ENCODE measurements at places on chromosomes 7 and 10.

DNA sequence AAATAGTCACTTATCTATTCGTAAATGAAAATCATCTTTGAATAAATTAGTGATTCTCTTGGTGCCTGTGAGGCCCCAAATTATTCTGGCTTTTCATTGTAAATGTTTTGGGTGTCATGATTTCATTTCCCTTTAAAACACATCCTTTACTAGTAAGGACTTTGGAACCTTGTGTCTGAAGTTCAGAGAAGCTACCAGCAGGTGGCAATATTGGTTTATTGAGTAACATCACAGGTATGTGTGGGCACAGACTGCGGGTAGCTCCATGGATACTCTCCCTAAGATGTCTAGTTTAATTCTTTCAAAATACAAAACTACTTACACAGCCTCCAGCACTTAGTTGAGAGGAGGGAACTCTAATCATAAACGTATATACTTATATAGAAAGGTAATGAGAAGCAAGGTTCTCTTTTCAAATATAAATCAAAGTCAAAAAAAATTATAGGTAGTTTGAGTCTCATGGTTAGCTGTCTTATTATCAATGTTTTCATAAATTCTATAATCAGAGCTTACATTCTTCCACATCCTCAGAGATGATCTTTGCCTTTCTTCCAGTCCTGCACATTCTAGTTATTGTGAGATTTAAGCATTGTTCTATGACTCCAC lies 449.6 kb downstream of the GRM8 start:
- DNase-seq, result peak; percentile 44

GRCh38 chr10:86945361-86946212 lies 11.8 kb downstream of the MMRN2 start:
- no peak for DNase-seq

GRCh38 chr7:85224171-85224570 lies 37.3 kb upstream of the SEMA3D start:
- DNase-seq, result no peak

- no peak for DNase-seq
Measured at GRCh38 chr7:35035511-35035961, 1.7 kb downstream of the DPY19L1 start.

DNA sequence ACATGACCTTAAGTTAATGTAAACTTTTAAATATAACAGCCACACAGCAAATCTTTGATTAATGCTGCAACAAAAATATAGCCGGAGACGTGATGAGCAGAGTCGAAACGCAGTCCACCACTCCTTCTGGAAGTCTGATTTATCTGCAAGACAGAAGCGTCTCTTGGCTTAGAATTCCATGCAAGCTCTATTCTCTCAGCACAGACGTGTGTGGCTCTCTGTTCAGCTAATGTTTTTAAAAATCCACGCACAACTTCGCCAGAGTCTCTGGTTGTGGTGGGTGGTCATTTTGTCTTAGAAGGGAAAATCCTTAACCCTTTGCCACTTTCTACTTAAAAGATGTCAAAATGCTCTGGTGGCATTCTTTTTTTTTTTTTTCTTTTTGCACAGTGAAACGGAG lies 438.0 kb upstream of the MGMT start:
- DNase-seq, result no peak

GRCh38 chr7:154804449-154804848 lies 198.5 kb downstream of the PAXIP1 start:
- DNase-seq, result no peak

- no peak for DNase-seq
Measured at GRCh38 chr10:124652701-124653100, 91.5 kb downstream of the FAM53B start.

DNA sequence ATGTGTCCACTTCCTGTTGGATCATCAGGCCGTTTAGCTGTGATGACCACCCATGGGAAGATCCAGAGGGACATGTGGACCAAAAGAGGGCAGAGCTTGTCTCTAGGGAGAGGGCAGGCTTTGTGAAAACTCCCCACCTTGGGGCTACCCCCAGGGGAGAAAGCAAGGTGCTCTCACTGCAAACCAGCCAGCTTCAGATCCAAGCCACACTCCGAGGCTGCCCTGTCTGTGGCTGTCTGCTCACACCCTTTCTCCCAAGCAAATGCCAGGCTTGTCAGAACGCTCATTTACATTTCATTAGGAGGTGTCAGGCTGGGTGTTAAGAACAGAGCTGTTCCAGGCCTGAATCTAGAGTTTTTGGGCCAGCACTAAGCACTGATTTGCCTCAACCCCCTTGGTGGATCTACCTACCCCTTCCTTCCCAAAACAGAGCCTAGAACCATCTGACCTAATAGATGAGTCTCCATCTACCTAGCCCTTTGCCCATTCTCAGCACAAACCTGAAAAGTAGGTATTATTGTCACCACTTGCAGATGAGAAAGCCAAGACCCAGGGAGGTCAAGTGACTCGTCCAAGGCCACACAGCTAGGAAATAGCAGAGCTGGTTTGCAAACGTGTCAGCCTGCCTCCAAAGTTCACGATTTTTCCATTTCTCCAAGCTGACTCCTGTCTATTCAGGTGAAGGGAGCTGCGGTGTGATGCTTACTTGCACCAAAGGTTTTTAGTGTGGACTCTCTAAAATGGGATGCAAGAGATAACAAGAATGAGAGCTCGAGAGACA lies 130.9 kb downstream of the EMX2 start:
- no peak for DNase-seq

GRCh38 chr10:62690703-62691102 lies 113.8 kb upstream of the ADO start:
- DNase-seq, result no peak

- DNase-seq, result no peak
Measured at GRCh38 chr10:3169673-3170072, 2.9 kb downstream of the PITRM1 start.

- DNase-seq, result no peak
Measured at GRCh38 chr7:89073776-89074175, 278.2 kb upstream of the TEX47 start.

DNA sequence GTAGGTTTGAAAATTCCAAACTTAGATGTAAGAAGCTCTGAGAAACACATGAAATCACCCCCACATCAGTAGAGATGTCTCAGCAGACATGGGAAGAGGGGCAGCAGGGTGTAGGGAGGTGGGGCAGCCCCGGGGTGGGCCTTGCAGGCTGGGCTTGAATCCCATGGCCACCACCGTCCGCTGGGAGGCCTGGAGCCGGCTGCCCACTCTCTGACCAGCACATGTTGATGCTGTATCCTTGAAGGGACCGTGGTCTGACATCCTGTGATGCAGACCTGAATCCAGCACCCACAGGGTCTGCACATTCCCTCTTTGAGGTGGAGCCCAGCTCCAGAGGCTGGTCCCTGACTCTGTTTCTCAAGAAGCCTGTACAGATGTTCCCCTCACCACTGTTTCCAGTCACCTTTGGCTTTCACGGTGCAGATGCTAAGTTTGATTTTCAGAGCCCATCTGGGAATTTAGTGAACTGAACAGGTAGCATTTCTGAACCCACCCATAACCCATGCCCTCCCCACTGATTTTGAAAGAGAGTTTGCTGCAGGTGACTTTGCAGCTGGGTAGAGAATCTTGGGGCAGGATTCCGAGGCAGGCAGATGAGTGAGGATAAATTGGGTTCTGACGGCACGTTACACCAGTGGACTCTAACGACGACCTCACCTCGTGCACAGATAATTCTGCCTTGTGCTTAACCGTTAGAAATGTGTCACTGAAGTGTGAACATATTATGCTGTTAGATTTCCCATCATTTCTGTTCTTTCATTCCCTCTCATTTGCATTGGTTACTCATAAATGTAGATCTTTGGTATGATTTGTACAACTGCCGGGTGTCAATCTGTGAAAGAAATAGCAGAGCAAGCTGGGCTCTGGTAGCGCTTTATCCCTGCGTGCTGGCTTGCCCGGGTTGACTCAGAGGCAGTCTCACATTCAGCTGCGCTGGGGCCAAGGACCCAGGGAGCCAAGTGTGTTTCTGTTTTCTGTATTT lies 45.7 kb downstream of the IKZF1 start:
- no peak for DNase-seq

- DNase-seq, result peak; percentile 97
Measured at GRCh38 chr7:5396999-5397663, 26.5 kb downstream of the TNRC18 start.

Data from AML-193 (cell line).